ENCODE measurements at places on chromosomes 12 and 14.

GRCh38 chr14:83289390-83289789, 1755.7 kb upstream of the SEL1L start:
- DNase-seq, result no peak

DNA sequence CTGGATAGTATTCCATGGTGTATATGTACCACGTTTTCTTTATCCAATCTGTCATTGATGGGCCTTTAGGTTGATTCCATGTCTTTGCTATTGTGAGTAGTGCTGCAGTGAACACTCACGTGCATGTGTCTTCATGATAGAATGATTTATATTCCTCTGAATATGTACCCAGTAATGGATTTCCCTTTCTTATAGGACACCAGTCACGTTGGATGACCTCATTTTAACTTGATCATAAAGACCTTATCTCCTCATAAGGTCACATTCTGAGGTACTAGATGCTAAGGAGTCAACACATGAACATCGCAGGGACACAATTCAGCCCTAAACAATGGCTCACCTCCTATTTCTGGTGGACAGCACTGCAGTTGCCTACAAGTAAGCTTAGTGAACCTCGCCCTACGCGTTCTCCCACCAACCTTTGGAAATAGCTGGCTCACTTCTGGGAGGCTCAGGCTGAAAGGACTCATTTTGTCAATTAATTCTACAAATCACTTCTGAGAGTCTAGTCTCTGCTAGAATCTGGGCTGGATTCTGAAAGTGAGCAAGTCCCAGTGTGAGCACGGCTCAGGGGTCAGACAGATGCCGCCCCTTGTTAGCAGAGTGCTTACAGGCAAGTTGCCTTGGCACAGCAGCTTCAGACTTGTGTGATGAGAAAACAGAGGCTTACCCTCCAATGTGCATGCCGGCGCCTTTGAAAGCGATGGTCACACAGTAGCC, 183.8 kb upstream of the GSC start:
- DNase-seq, result no peak

GRCh38 chr14:20617138-20618003, 24.1 kb downstream of the OR6S1 start:
- no peak for DNase-seq

DNA sequence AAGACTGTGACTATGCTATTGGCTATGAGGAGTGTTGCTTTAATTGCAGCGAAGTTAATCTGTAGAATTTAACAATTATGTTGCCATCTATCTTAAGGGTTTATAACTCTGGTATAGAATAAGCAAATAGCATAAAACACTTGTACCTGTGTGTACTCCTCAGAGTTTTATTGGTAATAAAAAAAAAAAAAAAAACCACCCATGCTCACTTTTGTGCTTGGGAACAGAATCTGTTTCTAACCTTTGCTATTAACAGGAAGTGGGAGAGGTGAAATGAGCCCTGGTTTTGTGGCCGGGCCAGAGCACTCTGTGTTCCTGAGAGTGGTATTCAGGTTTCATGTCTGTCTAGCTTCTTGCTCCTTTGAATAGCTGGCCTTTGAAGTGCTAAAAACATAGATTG, 53.1 kb downstream of the PDE3A start:
- DNase-seq, result no peak

GRCh38 chr14:88164906-88165534, 158.0 kb downstream of the KCNK10 start:
- DNase-seq, result no peak

- DNase-seq, result no peak
These were observed 1.1 kb downstream of the CD63 start for GRCh38 chr12:55727643-55728185.

GRCh38 chr12:62434494-62435302, 31.9 kb upstream of the MON2 start:
- DNase-seq, result peak; percentile 11

DNA sequence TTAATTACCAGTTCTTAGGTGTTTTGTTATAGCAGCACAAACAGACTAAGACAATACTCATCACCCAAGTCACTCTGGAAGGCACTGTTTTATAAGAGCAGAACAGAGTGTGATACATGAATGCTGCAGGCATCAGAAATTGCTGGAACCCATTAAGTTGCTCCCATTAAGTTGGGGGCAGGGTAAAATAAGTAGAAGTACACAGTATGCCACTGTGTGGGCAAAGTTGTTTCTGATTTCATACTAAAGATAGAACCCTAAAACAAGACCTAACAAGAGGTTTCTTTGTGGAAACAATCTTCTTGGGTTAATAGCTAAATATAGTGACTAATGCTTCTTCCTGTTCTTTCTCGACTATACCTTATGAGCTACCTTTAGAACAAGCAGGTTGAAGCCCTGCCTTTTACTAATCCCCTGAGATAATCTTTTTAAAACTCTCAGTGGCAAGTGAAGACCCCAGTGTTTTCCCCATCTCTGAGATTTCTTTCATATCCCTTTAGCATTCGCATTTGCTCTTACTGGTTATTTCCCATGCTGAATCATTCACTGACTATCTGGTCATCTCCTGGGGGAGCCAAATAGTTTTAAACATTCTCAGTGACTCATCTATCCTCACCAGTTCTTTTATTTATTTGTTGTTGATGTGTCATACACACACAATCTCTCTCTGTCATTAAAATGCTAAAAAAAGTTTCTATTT, 52.3 kb downstream of the SOCS2 start:
- no peak for DNase-seq

- no peak for DNase-seq
These were observed 2.4 kb downstream of the CCDC177 start for GRCh38 chr14:69572030-69572840.

DNA sequence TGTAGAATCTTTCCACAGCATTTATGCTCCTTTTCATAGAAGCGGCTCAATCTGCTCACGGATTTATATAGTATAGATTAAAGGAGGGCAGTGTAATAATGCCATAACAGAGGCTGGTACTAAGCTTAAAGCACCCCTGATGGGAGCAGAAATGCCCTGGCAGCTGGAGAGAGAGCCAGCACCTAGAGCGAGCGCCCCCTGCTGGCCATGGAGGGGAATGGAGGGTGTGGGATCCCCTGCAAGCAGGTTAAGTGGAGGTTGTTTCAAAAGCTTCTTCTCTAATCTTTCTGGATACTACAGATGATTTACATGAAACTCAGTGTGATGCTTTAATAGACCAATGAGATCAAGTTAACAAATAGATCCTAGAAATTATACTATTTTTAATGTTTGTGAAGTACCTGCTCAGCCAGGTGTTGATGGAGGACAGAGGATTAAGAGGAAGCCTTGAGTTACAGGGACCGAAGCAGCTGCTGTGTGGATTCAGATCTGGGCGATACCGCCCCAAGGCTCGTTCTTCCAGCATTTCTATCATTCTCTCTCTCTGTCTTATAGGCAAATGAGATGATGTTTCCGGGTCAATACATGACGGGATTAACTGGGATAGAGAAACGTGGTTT, 1519.3 kb upstream of the TMEM132C start:
- DNase-seq, result peak; percentile 11

DNA sequence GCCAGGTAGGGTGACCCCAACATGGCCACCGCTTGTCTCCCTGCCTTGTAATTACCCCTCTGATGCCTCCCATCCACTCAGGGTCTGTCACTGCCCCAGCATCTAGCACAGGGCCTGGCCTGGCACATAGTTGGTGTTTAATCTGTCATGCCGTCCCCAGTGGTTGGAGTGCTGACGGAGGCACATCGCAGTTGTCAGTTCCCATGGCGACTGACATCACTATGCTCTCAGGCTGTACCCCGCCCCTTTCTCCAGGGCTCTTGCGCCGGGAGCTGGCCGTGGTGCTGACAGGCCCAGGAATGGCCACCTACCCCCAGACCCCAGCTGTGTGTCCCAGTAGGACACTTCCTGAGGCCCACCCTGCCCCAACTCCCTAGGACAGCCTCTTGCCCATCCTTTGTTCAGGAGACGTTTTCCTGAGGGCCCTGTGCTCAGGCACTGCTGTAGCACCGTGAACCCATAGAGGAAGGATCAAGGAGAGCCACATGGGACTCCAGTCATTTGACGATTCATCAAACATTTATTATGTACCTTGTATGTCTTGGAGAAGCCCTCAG, 23.0 kb downstream of the FAM222A start:
- no peak for DNase-seq

DNA sequence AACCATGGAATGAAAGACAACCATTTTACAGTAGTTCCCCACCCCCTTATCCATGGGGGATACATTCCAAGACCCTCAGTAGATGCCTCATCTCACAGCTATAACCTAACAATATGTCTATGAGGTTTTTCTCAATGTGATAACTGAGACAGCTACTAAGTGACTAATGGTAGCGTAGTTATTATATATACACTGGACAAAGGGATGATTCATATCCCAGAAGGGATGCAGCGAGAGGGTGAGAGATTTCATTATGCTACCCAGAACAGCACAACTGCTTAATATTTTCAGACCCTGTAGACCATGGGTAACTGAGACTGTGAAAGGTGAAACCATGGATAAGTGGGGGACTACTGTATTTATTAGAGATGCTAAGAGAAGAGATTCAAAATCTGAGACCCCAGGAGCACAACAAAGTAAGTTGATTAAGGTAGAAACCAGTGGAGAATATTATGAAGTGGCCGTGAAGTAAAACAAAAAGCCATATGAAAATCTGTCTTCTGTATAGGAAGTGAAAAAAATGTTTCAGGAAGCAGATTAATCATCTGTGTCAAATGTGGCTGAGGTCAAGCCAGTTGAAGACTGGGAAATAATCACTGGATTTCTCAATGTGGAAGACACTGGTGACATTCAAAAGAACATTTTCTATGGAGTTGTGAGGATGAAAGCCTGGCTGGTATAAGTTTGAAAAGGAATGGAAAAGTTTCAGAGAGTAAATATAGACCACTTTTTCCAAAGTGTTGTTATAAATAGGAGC, 77.2 kb downstream of the RPL10L start:
- no peak for DNase-seq

DNA sequence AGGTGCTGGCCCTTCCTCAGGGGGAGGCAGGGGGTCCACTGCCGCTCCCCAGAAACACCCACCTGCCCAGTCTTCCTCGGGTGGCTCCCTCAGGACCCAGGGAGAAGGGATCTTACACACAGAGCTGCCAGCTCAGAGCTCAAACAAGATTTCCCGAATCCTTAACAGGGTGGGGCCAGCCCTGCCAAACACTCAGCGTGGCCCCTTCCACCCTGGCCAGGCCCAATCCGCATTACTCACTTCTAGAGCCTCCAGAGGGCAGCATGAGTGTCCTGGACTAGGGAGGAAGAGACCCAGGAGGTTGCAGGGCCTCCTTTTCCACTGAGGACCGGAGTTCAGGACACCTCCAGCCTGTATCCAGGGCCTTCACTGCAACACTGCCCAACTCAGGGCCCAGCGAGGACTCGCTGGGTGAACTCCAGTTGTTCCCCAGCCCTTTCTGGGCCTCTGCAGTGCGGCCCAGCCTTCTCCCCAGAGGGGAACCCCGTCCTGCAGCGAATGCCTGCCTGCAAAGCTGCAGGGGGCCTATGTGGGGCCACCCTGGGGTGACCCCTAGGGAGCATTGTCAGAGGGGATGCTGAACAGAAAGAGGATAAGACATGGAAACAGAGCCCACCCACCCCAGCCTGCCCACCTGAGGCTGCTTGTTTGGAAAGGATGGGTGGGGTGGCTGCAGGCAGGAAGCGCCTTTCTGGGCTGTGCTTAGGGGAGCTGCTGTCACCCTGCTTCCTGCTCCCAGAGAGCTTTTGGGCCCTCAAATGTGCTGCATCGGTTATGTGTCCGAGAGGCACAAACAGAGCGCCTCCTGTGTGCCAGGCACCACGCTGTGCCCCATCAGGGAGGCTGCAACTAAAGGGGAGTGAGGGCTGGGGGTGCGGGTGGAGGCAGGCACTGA, 43.8 kb downstream of the CCNK start:
- DNase-seq, result no peak

DNA sequence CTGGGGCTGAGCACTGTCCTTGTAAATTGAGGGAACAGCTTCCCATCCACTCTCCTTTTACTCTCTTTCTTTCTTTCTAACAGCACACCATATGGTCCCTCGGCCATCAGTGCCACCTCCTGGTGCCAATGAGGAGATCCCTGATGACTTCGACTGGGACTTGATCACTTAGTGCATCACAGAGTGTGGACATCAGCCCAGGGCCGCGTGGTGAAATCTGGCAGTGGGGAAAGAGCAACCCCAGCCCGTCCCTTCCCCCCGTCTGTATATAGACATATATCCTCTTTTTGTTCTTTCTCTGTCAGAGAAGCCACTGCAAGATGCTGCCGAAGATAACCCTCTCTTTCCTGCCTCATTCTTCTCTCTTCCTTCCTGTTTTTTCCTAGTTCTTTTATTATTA, 13.5 kb downstream of the C3AR1 start:
- no peak for DNase-seq

DNA sequence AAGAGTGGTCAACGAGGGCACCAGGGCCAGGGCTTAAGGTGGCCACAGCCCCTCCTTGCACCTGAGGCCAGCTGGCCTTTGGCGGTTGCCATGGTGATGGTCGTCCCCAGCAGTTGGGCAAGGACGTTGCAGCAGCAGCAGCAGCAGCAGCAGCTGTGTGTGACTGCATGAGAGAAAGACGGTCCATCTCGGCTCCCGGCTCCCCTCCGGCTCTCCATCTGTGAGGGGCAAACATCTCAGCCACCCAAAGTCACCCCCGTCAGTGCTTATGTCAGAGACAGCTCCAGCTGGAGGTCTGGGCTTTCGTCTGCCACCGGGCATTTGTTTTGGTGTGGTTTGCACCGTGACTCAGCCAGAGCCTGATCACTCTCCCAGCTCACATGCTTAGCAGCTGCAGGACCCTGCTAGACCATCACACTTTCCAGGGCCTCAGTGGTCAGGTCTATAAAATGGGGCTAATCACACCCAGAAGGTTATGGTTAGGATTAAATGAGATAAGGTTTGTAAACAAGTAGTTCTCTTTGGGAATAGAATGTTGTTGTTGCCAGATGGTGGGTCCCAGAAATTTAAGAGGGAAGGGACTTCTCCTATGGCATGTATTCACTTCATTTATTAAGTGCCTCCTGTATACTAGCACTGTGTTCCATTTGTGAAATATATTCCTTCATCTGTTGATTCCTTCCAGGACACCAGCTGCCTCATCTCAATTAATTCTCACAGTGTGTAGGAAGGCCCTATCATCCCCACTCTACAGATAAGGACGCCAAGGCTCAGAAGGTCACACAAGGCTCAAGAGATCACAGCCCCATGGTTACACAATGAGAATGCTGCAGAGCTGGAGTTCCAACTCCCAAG, 212.6 kb upstream of the LHX5 start:
- DNase-seq, result peak; percentile 70

- peak; percentile 28 for DNase-seq
These were observed 105.7 kb upstream of the C14orf180 start for GRCh38 chr14:104473649-104474494.

- DNase-seq, result peak; percentile 42
These were observed 60.6 kb upstream of the KCNA1 start for GRCh38 chr12:4849115-4849541.

GRCh38 chr12:108840605-108841332, 16.6 kb downstream of the SSH1 start:
- no peak for DNase-seq

- DNase-seq, result peak; percentile 73
These were observed 371 bp upstream of the REM2 start for GRCh38 chr14:22882529-22883172.

All from SK-N-DZ (cell line).